Nucleus accumbens (tissue), 56 donors: ENCODE measurements at places on chromosomes 16 and 17.

DNA sequence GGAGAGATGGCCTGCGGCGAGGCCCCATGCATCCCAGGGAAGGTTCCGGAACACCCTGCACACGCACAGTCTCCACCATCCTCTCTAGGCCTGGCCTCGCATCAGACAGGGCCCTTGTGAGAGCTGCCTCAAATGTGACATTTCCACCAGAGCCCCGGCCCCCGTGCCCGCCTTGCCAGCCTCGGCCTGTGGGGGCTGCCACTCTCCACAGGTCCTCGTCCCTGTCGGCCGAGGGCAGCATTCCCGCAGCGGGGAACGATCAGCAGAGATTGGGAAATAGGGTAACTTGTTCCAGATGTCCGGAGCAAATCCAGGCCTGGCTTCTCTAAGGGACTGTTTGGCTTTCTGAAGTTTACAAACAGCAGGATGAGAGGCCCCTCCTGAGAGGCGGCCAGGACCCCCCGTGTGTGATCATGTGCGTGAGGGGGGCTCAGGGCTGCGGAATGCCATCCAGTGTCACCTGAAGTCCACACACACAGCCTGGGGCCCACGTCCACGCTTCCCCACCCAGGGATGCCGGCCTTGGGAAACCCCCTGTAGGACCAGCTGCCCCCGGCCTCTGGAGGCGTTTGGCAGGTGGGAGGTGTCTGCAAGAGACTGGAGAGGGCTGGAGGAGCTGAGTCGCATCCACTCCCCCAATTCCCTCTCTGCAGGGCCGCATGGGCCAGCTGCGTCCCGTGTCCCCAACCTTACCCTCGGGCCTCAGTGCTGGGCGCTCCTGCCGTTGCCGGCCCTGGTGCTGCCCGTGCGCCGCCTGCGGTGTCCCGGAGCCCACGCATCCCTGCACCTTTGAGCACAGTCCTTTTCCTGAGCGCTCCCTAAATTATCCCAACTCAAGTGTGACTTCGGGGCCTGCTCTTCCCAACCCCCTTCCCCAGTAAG is 70.4 kb downstream of the ZDHHC7 start:
- no peak for DNase-seq

DNA sequence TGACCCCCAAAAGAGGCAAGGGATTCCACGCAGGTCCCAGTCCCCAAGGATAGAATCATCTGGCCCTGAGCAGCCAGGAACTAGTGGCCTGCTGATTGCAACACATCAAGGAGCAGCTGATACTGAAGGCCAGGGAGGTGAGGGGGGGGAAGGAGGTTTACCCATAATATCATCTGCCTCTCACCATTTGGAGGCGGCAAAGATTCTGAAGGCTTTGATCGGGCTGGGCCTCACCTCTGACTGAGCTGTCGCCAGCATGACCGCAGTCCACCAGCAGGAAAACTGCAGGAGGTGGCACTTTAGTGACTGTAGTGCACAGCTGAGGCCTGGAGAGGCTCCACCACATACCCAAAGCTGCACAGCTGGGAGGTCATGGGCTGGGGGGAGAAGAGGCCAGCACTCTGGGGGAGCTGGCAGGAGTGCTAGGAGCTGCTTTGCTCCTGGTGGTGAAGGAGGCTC is 20.5 kb upstream of the ITGA3 start:
- DNase-seq = no peak

- DNase-seq = no peak
Measured at GRCh38 chr17:78831688-78832540, 8.7 kb downstream of the USP36 start.

DNA sequence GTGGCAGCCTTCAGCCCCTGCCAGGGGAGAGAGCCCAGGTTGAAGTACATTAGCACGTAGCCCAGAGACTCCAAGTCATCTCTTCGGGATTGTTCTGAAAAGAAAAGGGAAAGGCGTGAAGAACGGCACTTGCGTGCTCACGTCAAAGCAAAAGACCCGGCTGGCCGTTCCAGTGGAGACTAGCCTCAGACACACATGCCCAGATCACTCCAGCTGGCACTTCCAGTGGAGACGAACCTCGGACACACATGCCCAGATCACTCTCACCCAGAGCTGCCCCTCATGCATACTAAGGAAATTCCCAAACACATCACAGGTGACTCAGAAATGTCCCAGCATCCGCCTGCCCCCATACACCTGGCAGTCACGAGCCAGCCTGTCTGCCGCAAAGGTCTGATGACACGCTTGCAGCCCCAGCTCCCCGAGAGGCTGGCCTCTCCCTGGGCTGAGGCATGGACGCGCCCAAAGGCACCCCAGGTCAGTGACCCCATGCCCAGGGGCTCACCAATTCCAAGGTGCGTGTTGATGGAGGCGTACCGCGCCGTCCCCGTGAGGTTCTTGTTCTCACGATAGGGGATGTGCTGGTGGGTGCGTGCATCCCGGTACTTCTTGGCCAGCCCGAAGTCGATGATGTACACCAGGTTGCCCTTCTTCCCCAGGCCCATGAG is 20.9 kb downstream of the CSNK1D start:
- no peak for DNase-seq

DNA sequence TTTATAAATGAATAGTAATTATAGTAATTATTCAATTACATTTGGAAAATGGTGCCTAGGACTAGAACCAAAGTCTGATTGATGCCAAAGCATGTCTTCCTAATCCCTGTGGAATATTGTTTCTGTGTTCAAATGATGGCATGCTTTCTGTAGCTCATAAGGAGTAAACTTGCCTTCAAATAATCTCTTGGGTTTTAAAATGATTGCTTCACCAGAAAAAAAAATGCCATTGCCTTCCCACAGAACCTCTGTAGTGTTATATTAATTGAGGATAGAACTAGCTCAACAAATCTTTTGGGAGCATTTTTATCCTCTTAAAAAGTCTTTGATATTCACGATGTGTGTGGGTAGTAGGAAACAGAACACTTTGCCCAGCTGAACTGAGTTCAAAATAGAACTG is 7.7 kb upstream of the TMEM100 start:
- DNase-seq = no peak

- no peak for DNase-seq
Measured at GRCh38 chr16:81655469-81656162, 123.5 kb upstream of the PLCG2 start.

DNA sequence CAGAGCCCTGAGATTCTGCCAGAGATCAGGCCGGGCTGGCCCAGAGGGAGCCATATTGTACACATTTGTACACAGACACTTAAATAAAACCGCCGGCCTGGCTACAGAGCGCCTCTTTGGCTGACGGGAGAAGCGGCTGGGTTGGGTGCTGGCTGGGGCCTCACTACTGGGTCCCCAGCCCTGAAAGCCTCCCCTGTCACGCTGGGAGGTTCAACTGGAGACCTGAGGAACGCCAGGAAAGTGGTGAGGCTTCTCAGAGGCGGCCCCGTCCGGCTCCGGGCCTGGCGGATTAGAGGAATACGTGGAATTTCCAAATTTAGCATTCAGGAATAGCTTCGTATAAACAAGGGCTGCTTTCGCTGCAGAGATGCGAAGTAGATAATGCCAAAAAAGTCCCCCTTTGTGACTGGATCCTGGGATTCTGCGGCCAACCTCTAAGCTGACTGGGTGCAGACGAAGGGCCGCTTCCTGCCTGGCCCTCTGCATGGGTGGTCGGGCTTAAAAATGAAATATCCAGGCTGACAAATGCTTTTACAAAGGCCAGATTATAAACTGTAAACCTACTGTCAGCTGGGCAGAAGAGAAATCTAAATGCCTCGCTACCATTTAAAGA is 252.4 kb downstream of the IRF8 start:
- DNase-seq = no peak

DNA sequence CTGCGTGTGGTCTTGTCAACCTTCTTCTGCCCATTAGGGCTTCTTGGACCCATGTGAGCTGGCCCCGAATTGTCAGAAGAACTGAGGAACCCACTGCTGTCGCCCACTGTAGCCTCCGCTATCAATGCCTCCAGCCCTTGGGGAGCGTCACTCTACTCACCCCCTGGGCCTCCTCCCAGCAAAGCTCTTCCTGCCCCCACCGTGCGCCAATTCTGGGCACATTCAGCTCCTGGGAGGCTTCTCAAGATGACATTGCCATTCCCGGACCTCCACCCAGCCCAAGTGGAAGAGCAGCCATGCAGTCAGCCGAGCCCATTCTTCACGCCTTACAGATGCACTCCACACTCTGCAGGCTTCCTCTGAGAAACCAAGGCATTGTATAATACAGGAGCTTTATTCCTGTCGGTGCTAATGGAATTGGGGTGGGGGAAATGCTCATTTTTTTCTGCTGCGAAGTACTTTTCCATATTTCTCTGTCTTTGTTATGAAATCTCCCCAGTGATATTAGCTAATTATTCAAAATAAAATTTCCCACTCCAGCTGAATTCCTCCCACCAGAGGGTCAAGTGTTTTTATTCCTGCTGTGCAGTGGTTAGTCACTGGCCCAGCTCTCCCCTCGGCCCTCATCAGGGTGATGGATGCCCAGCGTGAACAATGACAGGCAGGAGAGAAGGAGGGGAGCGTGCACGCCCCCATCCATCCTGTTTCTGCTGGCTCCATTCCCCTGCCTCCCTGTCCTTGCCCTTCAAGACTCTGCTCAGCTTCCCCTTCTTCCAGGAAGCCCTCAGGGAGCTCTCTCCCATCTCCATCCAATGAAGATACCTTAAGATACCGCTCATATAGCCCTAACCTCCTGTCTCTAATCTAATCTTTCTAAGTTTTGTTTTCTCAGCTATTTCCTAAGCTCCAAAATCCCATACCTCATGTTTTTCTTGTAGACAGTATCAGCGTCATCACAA is 87.7 kb downstream of the C16orf95 start:
- DNase-seq = no peak

- no peak for DNase-seq
Measured at GRCh38 chr16:30354423-30355143, 525 bp downstream of the CD2BP2 start.

GRCh38 chr16:58266336-58266735 is 28.5 kb downstream of the PRSS54 start:
- DNase-seq = no peak

DNA sequence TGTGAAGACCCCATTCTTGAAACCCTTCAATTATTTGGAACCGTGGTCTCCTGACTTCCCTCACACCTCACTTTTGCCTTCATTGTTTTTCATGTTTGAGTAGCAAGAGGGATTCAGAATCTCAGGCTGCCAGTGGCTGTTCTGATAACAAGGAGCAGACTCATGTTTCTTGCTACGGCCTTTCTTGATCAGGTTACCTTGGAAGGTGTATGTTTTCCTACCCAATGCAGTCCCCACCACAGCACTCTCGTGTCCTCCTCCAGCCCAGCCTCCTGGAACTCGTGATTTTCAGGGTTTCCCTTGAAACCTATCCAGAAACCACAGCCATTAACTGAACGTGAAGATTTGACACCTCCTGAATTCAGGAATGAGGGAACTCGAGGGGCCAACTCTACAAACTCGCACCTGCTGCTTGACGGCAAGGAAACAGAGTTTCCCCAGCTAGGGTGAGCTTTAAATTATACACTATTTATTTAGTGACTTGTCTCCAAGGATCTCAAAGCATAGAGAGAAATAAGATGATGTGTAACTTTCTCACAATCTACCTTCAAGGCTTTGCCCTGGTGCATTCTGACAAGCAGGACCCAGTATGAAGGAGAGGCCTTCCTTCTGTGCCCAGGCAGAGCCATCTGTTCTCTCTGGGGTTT is 1.6 kb downstream of the ZFHX3 start:
- no peak for DNase-seq

DNA sequence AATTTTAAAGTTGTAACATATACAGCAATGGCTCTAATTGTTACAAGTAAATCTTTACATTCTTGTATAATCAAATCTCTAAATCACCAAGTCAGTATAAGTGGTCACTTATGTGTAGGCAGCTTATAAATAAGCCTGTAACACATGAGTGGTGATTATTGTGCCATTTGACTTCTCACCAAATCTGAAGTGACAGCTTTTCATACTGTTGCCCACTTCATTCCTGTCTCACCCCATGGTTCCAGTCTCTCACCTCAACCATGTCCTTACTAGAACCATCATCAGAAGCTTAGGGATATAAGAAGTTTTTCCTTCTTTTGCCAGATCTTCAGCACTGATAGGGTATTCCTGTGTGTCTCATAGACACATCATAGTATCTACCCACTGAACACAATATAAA is 23.5 kb downstream of the TNRC6A start:
- no peak for DNase-seq

DNA sequence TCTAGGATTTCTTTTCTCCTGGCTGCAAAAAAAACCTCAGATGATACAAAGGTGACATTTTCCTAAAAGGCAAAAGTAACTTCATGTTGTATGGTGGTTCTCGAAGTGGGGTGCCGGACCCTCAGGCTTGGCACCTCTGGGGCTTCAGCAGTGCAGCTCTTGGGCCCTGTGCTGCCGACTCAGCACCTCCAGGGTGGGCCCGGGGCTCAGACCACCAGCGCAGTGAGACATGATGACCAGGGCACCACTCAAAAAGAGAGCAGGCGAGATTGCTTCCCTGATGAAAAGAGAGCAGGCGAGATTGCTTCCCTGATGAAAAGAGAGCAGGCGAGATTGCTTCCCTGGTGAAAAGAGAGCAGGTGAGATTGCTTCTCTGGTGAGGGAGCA is 98.7 kb upstream of the ZNF750 start:
- DNase-seq = no peak

GRCh38 chr16:11682655-11683096 is 14.4 kb downstream of the SNN start:
- no peak for DNase-seq

- DNase-seq = no peak
Measured at GRCh38 chr16:89863741-89864526, 9.5 kb upstream of the TCF25 start.

DNA sequence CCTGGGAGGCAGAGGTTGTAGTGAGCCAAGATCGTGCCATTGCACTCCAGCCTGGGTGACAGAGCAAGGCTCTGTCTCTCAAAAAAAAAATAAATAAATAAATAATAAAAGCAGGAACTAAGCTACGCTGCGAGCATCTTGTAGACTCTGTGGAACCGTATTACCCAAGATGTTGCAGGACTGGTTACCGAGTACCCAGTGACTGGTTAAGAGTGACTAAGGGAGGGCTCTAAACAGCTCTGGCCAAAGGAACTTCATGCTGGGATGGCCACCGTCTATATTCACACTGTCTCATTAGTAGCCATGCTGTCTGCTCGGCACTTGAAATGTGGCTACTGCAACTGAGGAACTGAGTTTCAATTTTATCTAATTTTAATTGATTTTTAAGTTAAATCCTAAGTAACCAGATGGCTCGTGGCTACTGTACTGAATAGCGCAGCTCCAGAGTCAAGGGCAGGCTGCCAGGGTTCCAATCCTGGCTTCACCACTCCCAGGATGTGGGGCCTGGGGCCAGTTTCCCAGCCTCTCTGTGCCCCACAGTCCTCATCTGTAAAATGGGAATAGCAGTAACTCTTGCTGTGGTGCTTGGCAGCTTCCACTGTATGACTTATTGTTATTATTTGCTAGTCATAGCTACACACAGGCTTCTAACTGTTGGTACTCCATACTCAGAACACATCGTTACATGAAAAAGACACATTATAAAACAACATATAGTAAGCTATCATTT is 3.0 kb downstream of the NTAN1 start:
- DNase-seq = no peak

- DNase-seq = no peak
Measured at GRCh38 chr17:40794466-40794865, 5.3 kb downstream of the KRT28 start.

GRCh38 chr17:8470447-8471047 is 34.9 kb downstream of the NDEL1 start:
- DNase-seq = peak; percentile 67

- no peak for DNase-seq
Measured at GRCh38 chr16:75559564-75560372, 3.7 kb upstream of the TMEM231 start.
